Activated naive CD8-positive, alpha-beta T cell treated with anti-CD3 and anti-CD28 coated beads for 36 hours (primary cell): ENCODE measurements at places on chromosomes 7 and 10.

DNA sequence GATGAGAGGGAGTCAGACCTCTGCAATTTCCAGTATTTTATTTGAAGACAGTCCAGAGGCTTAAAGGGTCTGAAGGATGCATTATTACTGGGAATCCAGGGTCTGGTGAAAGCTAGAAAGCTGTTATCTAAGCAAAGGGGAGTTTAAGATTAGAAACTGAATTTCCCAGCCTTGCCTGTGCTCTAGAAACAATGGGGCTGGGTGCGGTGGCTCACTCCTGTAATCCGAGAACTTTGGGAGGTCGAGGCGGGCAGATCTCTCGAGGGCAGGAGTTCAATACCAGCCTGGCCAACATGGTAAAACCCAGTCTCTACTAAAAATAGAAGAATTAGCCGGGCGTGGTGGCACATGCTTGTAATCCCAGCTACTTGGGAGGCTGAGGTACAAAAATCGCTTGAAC, 71.5 kb upstream of the ANLN start:
- H3K36me3 ChIP-seq: peaks cover 2% of the 10 kb centered on the region
- DNase-seq: no peak
- H3K4me1 ChIP-seq: no peaks in the 10 kb centered on the region
- H3K27me3 ChIP-seq: no peaks in the 10 kb centered on the region

DNA sequence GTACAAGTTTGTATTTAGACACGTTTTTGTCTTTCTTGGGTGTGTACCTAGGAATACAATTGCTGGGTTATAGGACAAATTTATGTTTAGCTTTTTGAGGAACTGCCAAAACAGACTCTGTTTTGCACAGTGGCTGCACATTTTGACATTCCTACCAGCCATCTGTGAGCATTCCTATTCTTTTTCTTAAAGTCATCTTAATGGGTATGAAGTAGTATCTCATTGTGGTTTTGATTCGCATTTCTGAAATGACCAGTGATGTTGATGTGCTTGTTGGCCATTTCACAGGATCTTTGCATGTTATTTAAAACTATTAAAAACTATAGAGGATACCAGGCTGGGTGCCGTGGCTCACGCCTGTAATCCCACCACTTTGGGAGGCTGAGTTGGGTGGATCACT, 32.6 kb upstream of the IL15RA start:
- no peak overlapping the region for H3K4me3 ChIP-seq
- peaks cover 35% of the 10 kb centered on the region for H3K4me1 ChIP-seq
- peaks cover 7% of the 10 kb centered on the region for H3K27me3 ChIP-seq
- no peak for DNase-seq

DNA sequence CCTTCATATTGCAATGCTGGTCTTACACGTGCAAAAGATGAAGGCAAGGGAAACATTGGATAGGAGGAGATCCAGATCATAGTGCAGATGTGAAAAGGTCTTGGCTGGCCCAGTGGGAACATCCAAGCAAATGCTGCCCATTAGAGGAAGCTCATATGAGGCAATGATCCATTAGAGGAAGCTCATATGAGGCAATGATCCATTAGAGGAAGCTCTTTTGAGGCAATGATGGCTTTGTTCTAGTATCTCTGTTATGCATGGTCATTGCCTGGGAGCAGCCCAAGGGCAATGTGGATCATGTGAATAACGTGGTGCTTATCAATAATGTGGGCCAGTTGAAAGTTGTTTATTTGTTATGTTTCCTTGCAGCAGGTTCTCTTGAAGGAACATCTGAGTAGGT, 37.8 kb downstream of the STEAP4 start:
- no peak for DNase-seq
- H3K4me3 ChIP-seq: no peak overlapping the region
- no peak overlapping the region for H3K27ac ChIP-seq

DNA sequence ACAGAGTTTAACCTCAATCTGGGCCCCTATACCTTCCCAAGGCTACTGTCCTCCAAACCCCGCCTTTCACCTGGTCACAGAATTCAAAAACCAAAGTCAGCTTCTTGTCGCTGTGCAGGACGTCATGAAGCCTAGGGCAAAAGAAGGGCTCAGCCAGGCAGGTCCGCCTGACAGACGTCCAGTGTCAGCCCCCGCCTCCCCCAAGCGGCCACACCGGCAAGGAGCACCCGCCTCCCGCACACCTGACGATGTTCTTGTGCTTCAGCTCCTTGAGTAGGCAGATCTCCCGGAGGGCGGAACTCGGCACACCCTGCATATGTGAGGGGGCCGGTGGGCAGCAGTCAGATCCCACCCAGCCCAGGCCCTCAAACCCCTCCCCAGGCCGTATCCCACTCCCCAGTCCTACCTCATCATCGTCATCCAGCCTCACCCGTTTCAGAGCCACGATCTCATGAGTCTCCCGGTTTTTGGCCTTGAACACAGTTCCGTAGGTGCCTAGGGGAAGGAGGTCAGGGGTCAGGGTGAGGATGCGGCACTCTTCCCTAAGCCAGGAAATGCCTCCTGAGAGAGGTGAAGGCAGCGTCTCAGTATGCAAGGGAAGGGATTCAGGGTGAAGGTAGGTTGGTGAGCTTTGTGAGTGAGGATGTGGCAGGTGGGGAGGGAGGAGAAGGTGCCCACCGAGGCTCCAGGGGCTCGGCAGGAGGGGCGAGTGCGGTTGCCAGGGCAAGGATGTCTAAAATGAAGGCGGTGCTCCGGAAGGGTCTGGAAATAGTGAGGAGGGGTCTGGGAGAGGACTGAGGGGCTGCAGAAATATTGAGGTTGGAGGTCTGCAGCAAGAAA, 811 bp downstream of the CDK5 start:
- peaks cover 2% of the 10 kb centered on the region for H3K36me3 ChIP-seq
- DNase-seq: no peak
- H3K4me1 ChIP-seq: peaks cover 30% of the 10 kb centered on the region
- peak overlapping the region; percentile 92 for H3K27ac ChIP-seq
- no peaks in the 10 kb centered on the region for H3K27me3 ChIP-seq
